ENCODE measurements at places on chromosomes 6 and 20. TPM values are rescaled to one million over a fixed set of nuclear protein-coding genes. Genes with fewer than 3 reads are reported as not detected.
A peak's percentile ranks its signal among the peaks of the same experiment; 100 is the strongest.

The CCDC28A gene
- total RNA-seq: 0.32 TPM

The PRDM13 gene
- total RNA-seq: not detected

The FAM217A gene
- not detected for total RNA-seq

The LST1 gene
- total RNA-seq: 21.4 TPM

The ALDH8A1 gene
- total RNA-seq: not detected

The CPXM1 gene
- total RNA-seq: not detected

The MROH8 gene
- total RNA-seq: not detected

The HRH3 gene
- total RNA-seq: 0.21 TPM

The WFDC10B gene
- total RNA-seq: not detected

The ANKRD66 gene
- total RNA-seq: not detected

The HELZ2 gene
- total RNA-seq: 58.1 TPM

The ZBTB12 gene
- 7.3 TPM for total RNA-seq

The PREX1 gene
- 75.4 TPM for total RNA-seq

The OR2J3 gene
- not detected for total RNA-seq

The LPA gene
- not detected for total RNA-seq

The RNGTT gene
- 13.4 TPM for total RNA-seq

The HAO1 gene
- total RNA-seq: not detected

The MYBL2 gene
- not detected for total RNA-seq

DNA sequence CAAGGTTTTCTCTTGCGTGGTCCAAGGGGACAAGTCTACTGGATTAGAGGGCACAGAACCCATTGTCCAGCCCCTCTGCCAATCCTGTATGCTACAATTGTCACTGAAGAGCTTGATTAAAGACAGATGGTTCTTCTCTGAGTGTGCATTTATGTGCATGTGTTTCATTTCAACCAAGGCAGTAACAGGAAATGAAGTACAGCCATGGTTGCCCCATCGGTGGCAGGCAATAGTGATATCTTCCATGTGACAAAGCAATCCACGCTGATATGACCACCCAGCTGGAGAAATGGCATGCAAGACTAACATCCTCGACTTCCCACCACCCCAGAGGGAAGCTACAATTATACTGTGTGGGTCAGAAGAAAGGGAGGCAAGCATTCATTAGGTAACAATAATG is 85.5 kb downstream of the UNC5CL start:
- H3K27ac ChIP-seq: no peak overlapping the region
- H3K4me1 ChIP-seq: no peaks in the 10 kb centered on the region
- no peak for DNase-seq
- no peak overlapping the region for H3K4me3 ChIP-seq
- no peaks in the 10 kb centered on the region for H3K27me3 ChIP-seq
- no peaks in the 10 kb centered on the region for H3K36me3 ChIP-seq

GRCh38 chr20:16419138-16419715 is 154.0 kb downstream of the KIF16B start:
- no peaks in the 10 kb centered on the region for H3K4me1 ChIP-seq
- H3K4me3 ChIP-seq: no peak overlapping the region
- H3K27ac ChIP-seq: no peak overlapping the region
- DNase-seq: no peak
- H3K36me3 ChIP-seq: no peaks in the 10 kb centered on the region

- H3K27me3 ChIP-seq: no peaks in the 10 kb centered on the region
- no peaks in the 10 kb centered on the region for H3K4me1 ChIP-seq
- H3K27ac ChIP-seq: no peak overlapping the region
These were observed 416.1 kb downstream of the QKI start for GRCh38 chr6:163830641-163831040.

- no peaks in the 10 kb centered on the region for H3K36me3 ChIP-seq
- no peak overlapping the region for H3K27ac ChIP-seq
- H3K27me3 ChIP-seq: no peaks in the 10 kb centered on the region
- DNase-seq: no peak
- H3K4me3 ChIP-seq: no peak overlapping the region
- H3K4me1 ChIP-seq: no peaks in the 10 kb centered on the region
These were observed 455.1 kb downstream of the CDC5L start for GRCh38 chr6:44842616-44843015.

DNA sequence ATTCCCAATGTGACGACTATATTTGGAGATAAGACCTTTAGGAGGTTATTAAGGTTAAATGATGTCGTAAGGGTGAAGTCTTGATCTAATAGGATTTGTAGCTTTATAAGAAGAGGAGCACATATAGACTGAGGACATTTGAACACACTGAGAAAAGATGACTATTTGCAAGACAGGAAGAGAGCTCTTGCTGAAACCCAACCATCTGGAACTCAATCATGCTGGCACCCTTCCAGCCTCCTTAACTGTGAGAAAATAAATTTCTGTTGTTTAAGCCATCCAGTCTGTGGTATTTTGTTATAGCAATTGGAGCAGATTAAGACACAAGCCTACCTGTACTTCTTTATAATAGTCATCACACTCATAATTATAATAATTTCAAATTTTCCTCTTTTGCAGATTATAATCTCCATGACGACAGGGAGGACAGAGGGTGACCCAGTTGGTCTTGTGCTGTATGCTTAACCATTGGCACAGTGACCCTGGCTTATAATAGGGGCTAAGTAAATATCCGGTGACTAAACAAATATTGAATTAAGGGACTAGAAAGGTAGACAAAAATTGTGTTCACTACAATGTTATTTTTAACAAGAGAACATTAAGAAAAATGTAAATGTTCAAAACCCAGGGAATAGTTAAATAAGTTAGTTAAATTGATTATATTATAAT is 206.4 kb upstream of the HDDC2 start:
- no peak overlapping the region for H3K27ac ChIP-seq
- H3K27me3 ChIP-seq: no peaks in the 10 kb centered on the region
- H3K4me1 ChIP-seq: no peaks in the 10 kb centered on the region
- no peak for DNase-seq
- no peak overlapping the region for H3K4me3 ChIP-seq

DNA sequence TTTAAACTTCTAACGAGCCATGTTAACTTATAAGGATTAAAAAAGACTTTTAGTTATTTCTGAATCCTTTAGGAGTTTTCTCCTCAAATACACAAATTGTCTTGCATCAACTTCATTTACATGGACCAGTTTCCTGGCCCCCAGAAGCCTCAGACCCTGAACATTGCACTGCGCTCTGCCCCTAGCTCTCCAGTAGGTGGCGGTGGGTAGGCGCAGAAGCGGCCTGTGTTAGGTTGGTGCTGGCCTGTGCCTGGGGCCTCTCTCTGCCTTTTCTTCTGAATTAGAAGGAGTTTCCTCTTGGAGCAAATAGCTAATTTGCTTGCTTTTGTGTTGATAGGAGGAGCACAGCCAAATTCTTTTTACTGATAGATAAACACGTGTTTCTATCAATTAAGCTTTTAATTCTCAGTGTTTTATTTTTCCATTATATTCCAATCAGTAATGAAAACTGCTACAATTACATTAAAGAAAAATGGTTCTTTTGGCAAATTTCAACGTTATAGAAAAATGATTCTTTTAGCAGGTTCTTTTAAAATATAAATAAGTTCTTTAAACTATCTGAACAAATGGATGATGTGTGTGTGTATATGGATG is 44.4 kb downstream of the DTD1 start:
- no peaks in the 10 kb centered on the region for H3K27me3 ChIP-seq
- no peak for DNase-seq
- H3K36me3 ChIP-seq: peaks cover 16% of the 10 kb centered on the region
- H3K4me1 ChIP-seq: no peaks in the 10 kb centered on the region

GRCh38 chr20:2859330-2860121 is 13.8 kb upstream of the PTPRA start:
- H3K27me3 ChIP-seq: no peaks in the 10 kb centered on the region
- no peak overlapping the region for H3K4me3 ChIP-seq
- H3K4me1 ChIP-seq: no peaks in the 10 kb centered on the region
- no peak for DNase-seq
- peaks cover 43% of the 10 kb centered on the region for H3K36me3 ChIP-seq

GRCh38 chr6:76435174-76435573 is 362.7 kb upstream of the IMPG1 start:
- no peak overlapping the region for H3K4me3 ChIP-seq
- no peak for DNase-seq
- no peak overlapping the region for H3K27ac ChIP-seq
- H3K4me1 ChIP-seq: no peaks in the 10 kb centered on the region
- H3K27me3 ChIP-seq: no peaks in the 10 kb centered on the region
- H3K36me3 ChIP-seq: no peaks in the 10 kb centered on the region

DNA sequence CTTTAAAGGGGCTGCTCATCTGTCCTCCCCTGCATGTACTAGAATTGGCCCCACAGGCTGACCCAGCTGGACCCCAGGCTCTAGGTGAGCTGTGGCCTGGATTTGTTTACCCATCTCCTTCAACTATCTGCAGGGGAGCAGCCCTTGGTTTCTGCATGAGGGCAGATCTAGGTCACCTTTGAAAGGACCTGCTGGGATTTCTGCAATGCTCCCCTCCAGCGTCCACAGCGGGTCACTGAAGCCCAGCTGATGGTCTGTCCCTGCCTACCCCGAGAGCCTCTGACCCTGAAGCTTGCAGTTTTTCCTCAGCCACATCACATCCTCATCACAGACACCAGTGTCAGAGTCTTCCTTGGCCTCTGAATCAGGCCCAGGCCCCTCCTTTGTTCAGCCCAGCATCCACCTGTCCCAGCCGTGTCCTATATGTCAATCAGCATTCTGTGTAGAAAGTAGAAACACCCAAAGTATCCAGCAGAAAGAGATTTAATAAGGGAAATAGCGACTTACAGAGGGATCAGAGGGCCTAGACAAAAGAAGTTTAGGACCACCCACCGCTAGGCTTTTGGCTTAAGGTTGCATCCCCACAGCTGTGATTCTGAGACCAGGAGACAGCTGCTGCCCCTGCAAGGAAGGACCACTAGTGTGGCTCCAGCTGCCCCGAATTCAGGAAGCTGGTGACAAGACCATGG is 243.1 kb downstream of the LRFN2 start:
- no peaks in the 10 kb centered on the region for H3K36me3 ChIP-seq
- peak; percentile 38 for DNase-seq
- no peak overlapping the region for H3K4me3 ChIP-seq
- H3K27me3 ChIP-seq: no peaks in the 10 kb centered on the region

GRCh38 chr20:15119852-15120487 is 782.6 kb upstream of the FLRT3 start:
- H3K27me3 ChIP-seq: no peaks in the 10 kb centered on the region
- no peak overlapping the region for H3K27ac ChIP-seq
- H3K36me3 ChIP-seq: no peaks in the 10 kb centered on the region
- DNase-seq: no peak
- no peaks in the 10 kb centered on the region for H3K4me1 ChIP-seq
- no peak overlapping the region for H3K4me3 ChIP-seq

GRCh38 chr6:154962753-154963152 is 32.4 kb upstream of the TIAM2 start:
- no peaks in the 10 kb centered on the region for H3K4me1 ChIP-seq
- DNase-seq: no peak
- H3K4me3 ChIP-seq: no peak overlapping the region
- no peaks in the 10 kb centered on the region for H3K27me3 ChIP-seq
- no peaks in the 10 kb centered on the region for H3K36me3 ChIP-seq

DNA sequence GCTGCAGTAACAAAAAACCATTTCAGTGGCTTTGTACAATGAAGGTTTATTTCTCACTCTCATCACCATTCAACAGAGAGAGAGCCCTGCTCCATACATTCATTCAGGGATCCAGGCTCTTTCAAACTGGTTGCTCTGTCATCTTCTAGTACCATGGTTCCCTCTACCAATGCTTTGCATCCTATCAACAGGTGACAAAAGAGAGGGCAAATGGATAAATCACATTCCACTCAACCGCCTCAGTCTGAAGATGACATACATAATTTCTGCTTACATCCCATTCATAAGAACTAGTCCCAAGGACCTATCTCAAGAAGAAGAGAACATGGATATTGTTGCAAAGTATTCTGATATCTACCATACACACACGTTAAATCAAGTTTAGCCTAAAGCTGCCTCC is 51.6 kb downstream of the IYD start:
- H3K27me3 ChIP-seq: no peaks in the 10 kb centered on the region
- no peak for DNase-seq
- H3K27ac ChIP-seq: no peak overlapping the region
- no peaks in the 10 kb centered on the region for H3K36me3 ChIP-seq

DNA sequence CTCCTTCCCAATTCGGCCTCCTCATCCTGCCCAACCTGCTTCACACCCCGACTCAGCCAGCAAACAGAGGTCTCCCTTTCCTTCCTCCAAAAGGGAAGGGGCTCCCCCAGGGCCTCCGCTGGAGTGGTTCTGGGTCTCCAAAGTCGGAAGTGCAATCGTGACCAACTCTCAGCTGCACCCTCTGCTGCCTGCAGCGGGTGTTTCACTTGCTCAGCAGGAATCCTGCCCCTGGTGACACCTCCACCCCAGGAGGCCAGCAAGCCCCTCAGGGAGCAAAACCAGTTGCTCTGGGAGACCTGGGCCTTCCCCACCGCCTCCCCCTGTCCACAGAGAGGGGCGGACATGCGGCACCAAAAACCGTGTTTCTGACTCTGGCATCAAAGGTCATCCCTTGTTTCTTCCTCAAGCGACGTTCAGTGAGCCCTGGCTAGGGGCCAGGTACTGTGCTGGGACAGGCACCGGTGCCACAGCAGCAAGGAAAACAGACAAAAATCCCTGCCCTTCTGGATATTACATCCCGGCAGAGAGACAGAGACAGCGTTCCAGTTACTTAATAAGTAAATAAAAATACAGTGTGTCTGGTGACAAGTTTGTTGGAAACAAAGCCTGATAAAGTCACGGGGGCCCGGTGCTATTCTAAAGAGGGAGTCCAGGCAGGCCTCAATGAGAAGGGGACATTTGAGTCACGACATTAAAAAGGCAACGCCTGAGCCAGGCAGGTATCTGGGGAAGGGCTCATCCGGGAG is 219.0 kb downstream of the BMP7 start:
- H3K36me3 ChIP-seq: no peaks in the 10 kb centered on the region
- no peak overlapping the region for H3K4me3 ChIP-seq
- H3K27me3 ChIP-seq: no peaks in the 10 kb centered on the region
- no peak for DNase-seq
- H3K4me1 ChIP-seq: no peaks in the 10 kb centered on the region
- no peak overlapping the region for H3K27ac ChIP-seq

DNA sequence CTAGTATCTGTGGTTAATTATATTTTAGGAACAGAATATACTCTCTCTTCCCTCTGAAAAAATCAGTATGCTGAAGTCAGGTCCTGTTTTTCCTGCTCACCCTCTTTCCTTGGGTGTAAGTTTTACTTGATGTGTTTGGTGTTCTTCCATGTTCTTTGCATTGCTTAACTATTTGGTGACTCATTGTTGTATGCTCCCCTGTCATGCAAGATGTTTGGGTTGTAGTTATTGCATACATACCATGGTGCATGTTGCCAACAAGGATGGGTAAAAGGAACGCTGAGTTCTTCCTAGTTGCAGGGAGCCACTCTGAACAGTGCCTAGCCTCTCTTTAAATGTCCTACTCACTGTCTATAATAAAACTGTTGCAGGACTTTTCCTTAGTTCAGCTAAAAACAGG is 207.9 kb upstream of the LAMP5 start:
- no peaks in the 10 kb centered on the region for H3K36me3 ChIP-seq
- H3K27me3 ChIP-seq: no peaks in the 10 kb centered on the region
- no peaks in the 10 kb centered on the region for H3K4me1 ChIP-seq
- H3K4me3 ChIP-seq: no peak overlapping the region
- no peak overlapping the region for H3K27ac ChIP-seq
- DNase-seq: no peak

- peaks cover 36% of the 10 kb centered on the region for H3K36me3 ChIP-seq
- no peaks in the 10 kb centered on the region for H3K27me3 ChIP-seq
- H3K4me3 ChIP-seq: no peak overlapping the region
- peaks cover 15% of the 10 kb centered on the region for H3K4me1 ChIP-seq
- H3K27ac ChIP-seq: peak overlapping the region; percentile 27
- DNase-seq: no peak
These were observed 2.0 kb downstream of the AGER start for GRCh38 chr6:32181915-32182529.

Measured in ascending aorta (tissue), 2 donors.